ENCODE measurements at places on chromosomes 3 and 15.
A peak's percentile ranks its signal among the peaks of the same experiment; 100 is the strongest.

GRCh38 chr3:49840388-49840787, 16.0 kb downstream of the TRAIP start:
- DNase-seq: no peak

- no peak for DNase-seq
Observed at GRCh38 chr3:150377601-150378300, 30.3 kb upstream of the TSC22D2 start.

- DNase-seq: no peak
Observed at GRCh38 chr3:162525771-162526170, 1029.2 kb downstream of the OTOL1 start.

DNA sequence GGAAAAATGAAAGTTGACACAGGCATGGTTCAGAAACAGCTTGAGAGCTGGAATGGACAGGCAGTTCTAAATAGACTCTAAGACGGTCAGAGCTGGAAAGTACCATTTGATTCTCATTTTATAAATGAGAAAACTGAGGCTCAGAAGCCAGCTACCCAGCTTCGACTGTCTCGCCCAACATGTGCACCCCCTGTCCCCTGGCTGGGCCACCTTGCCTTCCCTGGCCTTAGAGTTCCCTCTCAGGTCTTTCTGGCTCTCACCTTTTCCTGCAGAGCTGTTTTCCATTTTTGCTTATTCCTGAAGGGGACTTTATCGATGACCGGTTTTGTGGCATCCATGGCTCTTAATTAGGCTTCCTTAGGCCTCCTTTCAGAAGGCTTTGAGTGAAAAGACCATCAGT, 17.3 kb upstream of the DOCK3 start:
- DNase-seq: no peak

DNA sequence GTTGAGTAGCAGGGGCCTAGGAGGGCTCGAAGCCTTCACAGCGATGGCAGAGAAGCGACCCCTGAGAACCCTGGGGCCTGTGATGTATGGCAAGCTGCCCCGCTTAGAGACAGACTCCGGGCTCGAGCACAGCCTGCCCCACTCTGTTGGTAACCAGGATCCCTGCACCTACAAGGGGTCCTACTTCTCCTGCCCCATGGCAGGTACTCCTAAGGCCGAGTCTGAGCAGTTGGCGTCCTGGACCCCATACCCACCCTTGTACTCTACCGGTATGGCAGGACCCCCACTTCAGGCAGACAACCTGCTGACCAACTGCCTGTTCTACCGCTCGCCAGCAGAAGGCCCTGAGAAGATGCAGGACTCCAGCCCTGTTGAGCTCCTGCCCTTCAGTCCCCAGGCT, 4.3 kb downstream of the C15orf39 start:
- no peak for DNase-seq

GRCh38 chr15:99424978-99425656, 140.7 kb upstream of the MEF2A start:
- peak; percentile 71 for DNase-seq

GRCh38 chr3:47261301-47261700, 21.3 kb downstream of the KIF9 start:
- DNase-seq: no peak

DNA sequence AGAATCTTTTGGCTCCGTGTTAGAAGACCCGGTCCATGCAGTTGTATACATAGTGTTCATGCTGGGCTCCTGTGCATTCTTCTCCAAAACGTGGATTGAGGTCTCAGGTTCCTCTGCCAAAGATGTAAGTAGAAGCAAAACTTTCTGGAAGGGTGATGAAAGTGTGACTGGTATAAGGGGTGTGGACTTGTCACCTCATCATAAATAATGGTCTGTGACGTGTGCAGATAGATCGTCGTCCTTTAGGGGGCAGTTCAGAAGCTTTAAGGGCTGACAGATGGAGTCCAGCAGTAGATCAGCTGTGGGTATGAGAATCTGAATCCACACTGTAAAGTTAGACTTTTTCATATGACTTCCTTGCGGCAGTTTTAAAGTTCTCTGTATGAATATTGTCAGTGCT, 15.3 kb downstream of the SEC61A1 start:
- no peak for DNase-seq

DNA sequence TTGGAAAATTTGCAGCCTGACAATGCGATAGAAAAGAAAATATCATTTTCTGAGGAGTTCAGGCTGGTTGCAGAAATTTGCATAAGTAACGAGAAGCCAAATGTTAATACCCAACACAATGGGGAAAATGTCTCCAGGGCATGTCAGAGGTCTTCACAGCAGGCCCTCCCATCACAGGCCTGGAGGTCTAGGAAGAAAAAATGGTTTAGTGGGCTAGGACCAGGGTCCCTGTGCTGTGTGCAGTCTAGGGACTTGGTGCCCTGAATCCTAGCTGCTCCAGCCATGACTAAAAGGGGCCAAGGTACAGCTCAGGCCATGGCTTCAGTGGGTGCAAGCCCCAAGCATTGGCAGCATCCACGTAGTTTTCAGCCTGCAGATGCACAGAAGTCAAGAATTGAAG, 14.5 kb upstream of the AP4E1 start:
- no peak for DNase-seq

DNA sequence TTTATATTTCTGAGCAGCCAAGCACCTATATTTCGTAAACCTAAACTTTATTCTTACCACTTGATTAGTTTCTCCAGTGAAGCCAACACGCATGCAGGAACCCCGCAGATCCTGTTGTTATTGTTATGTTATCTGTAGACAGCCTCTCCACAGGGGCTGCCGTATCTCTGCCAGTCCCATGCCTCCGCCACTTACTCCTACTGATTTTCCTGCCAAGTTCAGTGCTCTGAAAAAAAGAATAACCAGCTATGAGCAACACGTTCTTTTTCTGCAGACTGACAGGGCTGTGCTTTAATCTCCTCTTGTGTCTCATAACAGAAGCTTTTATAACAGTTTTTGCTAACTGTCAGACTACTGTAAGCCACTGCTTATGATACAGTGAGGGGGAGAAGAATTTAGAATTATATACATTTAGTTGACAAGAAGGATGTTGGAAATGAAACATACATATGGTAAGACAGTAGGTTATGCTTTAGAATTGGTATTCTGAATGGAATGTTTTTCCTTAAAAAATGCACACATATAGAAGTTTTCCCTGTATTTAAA, 347.4 kb downstream of the SI start:
- DNase-seq: peak; percentile 16

- no peak for DNase-seq
Observed at GRCh38 chr15:90030376-90030775, 29.3 kb downstream of the ZNF710 start.

DNA sequence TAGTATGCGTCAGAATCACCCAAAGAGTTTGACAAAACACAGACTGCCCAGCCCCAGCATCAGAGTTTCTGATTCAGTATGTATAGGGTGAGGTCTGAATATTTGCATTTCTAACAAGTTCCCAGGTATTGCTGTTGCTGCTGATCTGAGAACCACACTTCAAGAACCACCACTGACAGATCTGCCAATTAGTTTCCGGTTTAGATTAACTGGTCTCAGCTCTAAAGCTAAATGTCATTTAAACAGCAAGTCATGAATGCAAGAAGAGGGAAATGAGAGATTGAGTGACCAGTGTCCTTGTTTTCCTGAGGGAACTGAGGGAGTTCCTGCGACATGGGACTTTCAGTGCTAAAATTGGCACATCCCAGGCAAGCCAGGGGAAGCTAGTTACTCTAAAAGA, 305.0 kb downstream of the ZNF385D start:
- no peak for DNase-seq

- DNase-seq: peak; percentile 46
Observed at GRCh38 chr3:20041197-20041780, 1.0 kb downstream of the KAT2B start.

DNA sequence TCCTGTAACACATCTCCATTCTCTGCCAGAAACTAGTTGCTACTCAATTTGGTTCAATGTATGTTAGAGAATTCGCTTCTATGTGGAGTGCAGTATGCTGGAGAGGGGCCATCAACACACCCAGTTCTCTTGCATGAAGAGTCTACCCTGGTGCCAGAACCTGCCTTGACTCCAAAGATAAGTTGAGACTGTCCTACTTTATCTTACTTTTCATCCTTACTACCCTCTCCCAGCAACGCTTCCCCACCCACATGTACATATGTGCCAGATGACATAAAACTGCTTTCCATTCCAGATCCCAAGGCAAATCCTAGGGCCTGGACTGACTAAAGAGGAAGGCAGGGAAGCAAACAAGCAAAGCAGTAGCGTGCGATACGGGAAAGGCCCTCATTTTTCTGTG, 442.6 kb upstream of the THRB start:
- DNase-seq: no peak

- DNase-seq: no peak
Observed at GRCh38 chr3:188863999-188864406, 307.8 kb upstream of the TPRG1 start.

DNA sequence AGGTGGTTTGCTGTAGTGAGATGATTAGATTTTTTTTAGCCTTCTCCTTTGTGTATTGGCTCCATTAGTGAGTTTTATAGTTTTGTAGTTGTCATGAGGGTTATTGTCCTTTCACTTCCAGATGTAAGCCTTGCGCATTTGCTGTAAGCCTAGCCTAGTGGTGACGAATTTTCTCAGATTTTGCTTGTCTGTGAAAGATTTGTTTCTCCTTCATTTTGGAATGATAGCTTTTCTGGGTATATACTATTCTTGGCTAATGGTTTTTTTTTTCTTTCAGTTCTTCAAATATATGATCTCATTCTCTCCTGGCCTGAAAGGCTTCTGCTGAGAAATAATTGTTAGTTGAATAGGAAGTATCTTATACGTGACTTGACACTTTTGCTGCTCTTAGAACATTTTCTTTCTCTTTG, 166.5 kb upstream of the THRB start:
- no peak for DNase-seq

DNA sequence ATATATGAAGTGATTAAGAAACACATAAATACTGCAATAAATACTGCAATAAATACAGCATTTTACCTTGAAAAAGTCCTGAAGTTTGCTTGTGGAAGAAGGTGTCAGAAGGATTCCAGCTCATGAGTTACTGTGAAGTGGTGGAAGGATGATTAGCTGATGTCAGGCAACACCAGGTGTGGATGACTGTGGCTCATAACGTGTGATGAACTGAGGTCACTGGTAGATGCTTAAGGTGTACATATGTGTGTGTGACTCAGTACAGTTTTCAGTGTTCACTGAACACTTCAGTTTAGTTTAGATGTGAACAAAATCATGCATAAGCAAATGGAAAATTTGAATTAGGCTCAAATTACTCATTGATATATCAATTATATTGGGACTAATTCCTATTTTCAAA, 1045.0 kb downstream of the NTRK3 start:
- DNase-seq: no peak

DNA sequence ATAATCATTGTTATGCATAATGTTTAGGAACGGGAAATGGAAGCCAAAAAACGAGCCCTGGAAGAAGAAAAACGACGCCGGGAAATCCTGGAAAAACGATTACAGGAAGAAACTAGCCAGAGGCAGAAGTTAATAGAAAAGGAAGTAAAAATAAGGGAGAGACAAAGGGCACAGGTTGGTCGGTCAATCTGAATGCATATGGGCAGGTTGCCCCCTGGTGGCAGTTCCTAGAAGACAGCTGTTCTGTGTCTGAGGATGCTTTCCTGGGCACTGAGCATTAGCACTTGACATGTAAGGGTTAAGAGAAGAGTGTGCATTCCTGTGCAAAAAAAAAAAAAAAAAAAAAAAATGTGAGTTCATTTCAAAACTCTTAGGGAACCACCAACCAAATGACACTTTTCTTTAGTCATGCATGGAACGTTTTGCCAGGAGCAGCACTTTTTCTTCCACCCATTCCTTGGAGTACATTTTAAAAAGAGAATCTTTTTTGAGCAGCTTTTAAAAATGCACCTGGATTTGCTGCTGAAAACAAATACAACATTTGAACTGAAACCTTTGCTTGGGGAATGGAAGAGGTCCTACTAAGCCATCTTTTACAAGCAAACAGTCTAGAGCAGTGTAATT, 11.1 kb upstream of the ABHD10 start:
- DNase-seq: peak; percentile 84

- DNase-seq: no peak
Observed at GRCh38 chr3:23845326-23846216, 39.8 kb downstream of the UBE2E1 start.

DNA sequence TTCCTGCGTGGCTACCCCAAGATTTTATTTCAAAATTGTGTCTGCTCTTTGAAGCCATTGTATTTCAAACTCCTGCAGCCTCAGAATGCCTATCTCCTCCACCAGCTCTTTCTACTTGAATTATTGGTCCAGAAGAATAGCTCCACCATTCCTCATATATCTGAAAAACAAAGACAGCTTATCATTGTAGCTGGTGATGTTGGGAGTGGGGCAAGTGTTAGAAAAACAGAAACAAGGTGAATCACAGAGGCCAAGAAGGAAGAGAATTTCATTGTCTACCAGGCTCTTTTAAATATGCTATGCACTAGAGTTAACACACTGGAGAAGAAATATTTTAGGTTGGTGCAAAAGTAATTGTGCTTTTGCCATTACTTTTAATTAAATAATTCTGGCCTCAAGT, 307.9 kb upstream of the ROPN1 start:
- no peak for DNase-seq

- DNase-seq: peak; percentile 53
Observed at GRCh38 chr3:73490453-73491286, 134.1 kb downstream of the PDZRN3 start.

GRCh38 chr3:179322286-179323196, at the start of gene ZNF639:
Gene ZNF639 (plus strand): TSS chr3:179323031. CDS start chr3:179328294, 5,263 bp downstream.
- peak; percentile 60 for DNase-seq

DNA sequence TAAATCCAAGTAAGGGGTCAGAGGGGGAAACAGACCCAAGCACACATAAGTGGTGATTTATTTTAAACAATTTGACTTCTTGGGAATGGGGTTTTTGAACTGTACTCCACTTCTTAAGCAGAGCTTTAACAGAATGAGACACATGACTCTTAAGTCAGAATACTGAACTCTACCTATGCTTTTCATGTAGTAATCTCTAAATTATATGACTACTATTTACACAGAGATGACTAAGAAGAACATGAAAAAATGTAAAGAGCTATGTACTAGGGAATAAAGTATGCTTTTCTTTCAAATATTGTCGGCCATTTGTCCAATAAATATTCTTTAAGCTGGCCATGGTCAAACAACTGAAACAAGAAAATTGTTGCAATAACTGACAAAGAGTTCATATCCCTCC, 35.2 kb downstream of the TRANK1 start:
- no peak for DNase-seq

DNA sequence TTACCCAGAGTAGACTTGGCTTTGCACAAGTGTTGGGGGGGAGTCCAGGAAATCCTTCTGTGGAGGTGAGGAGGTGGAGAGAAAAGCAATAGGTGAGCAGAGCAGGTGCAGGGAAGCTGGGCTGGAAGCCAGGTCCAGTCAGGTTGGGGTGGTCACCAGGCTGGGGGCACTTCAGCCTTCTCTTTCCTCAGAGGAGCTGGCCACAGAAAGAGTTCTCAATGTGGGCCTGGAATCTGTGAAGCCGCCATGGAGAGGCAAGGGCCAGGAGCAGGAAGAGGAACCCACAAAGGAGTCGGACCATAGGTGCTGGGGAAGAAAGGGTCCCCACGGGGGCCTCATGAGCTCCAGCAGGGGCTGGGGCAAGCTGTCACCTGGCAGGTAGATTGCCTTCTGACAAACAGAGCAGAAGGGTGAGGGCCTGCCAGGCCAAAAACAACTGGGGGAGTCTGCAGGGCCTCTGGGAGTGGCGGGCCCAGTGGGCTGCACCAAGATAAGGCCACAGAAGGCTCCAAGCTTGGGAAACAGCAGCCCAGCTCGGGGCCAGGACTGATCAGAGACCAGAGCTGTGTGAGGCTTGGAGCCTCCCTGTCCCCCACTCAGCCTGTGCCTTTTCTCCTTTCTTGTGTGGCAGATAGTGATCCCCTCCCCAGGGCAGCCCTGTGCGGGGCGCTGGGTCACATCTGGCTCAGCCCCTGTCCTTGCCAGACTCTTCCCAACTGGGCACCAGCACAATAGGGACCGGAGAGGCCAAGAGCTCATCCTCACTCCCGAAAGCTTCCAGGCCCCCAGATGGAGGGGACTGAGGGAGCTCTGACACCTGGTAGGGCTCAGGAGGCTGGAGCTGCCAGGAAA, 53.0 kb upstream of the FGD5 start:
- DNase-seq: no peak
